GM23338 (cell line): ENCODE measurements at places on chromosomes 11 and 22.

DNA sequence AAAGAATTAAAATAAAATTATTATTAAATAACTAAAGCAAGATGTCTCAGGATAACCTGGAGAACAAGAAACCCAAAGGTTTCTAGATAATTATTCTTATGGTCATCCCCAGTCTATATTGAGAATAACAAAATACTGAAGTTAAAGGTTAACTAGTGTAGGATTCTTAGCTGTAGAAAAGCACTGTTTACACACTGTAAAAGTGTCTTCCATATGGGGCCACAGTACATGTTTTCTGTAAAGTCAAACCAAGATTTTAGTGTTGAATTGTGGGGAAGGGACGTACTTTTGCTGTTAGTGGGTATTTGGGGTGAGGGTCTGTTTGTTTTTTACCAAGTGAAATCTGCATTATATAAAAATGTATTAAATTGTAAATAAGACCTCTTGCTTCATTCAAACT, 47.5 kb upstream of the SOX6 start:
- no peak for DNase-seq

DNA sequence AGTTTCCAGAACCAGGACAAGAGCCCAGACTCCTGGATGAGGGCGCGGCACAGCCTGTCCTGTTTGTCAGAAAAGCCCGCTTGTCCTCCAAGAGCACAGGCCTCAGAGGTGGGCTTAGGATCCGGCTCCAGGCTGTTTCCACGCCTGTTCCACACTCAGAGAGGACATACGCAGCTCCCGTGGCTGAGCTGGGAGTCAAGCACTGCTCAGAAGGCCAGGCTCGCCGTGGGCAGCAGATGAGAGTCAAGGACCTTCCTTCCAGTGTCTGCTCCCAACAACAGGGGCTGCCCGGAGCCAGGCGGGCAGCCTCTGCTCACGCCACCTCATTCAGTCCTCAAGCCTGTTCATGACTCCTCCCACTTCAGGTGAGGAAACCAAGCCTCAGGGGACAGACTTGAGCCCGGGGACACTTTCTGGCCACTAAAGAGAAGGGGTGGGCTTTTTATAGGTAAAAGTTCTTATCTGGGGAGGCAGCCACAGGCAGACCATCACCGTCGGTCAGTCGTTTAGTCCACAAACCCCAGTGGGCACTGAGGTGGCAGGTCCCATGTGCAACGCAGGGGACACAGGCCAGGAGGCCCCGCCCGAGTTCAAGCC, 3.8 kb downstream of the CYB5R3 start:
- DNase-seq: no peak

- DNase-seq: no peak
Measured at GRCh38 chr22:32752326-32752725, 49.2 kb upstream of the TIMP3 start.

DNA sequence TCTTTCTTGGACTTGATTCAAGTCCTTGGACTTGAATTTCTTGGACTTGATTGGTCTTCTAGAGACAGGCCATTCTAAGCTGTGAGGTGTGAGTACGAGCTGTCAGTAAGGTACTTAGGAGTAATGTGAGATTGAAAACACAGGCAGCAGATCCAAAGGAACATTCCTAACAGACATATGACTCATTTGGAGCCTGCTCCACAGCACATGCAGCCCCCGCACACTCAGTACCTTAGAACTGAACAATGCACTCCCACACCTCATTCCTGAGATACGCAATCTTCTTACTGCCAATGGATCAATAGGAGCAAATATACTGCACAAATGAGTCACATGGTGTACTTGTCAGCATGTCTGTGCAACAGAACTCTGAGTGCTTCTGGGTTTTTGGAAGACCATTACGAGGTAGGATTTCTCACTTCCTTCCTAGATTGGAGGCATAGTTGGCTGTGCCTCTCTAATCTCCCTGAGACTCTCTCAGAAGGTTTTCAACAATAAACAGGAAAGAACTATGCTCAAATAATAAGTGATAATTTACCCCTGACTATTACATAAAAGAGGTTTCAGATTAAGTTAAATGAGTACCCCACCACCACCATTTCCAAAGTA, 243.1 kb downstream of the KCNA4 start:
- no peak for DNase-seq

DNA sequence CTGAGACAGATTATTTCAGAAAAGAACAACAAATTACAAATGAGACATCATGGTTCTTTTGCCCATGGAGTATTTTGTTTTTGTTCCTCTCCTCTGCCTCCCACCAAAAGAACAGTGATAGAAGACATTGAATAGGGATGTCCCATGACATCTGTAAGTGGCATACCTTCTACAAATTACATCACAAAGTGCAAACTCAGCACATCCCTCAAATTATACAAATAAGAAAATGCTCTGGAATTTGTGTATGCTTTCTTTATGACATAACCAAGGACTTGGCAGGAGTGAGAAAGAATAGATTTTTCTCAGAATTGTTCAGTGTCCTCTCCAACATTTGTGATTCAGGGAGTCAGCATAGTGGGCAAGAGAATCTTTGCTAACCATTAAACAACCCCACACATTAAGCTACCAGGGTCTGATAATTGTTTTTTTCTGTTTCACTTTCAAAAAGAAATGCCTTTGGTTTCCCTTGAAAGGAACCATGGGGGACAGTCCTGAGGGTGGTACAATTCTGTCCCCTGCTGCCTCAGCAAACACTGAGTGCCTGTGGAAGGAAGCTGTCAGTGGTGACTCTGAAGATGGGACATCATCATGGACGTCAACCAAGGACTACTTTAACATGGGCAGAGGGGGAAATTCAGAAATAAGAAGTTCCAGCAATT, 430.3 kb downstream of the AASDHPPT start:
- DNase-seq: no peak

DNA sequence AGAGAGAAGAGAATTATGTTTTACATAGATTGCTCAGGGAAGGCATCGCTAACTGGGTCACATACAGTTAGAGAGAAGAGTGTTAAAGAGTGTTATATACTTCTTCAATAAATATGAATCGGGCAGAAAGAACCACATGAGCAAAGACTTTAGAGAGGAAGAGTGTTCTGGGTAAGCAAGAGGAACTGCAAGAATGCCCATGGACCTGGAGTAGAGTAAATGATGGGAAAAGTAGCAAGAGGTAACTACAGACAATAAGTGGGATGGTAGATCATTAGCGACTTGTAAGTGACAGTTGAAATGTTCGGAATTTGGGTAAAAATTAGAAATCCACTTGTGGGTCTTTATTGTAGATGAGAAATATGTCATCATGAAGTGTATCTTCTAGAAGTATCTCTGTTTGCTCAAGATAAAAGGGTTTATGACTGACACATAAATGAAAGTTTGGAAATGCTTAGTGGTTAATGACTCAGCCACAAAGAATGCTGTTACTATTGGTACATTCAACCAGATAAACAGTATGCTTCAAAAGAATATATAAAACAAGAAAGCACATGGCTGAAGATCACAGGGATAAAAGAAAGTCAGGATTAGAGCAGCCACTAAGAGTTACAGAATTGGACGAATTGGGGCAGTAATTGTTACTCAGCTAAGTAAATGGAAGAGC, 229.3 kb downstream of the CASP12 start:
- no peak for DNase-seq

GRCh38 chr22:30635273-30636225, at the start of gene SLC35E4:
Gene SLC35E4 (plus strand): TSS chr22:30635781. CDS start chr22:30636451, 670 bp downstream.
- DNase-seq: peak; percentile 94

DNA sequence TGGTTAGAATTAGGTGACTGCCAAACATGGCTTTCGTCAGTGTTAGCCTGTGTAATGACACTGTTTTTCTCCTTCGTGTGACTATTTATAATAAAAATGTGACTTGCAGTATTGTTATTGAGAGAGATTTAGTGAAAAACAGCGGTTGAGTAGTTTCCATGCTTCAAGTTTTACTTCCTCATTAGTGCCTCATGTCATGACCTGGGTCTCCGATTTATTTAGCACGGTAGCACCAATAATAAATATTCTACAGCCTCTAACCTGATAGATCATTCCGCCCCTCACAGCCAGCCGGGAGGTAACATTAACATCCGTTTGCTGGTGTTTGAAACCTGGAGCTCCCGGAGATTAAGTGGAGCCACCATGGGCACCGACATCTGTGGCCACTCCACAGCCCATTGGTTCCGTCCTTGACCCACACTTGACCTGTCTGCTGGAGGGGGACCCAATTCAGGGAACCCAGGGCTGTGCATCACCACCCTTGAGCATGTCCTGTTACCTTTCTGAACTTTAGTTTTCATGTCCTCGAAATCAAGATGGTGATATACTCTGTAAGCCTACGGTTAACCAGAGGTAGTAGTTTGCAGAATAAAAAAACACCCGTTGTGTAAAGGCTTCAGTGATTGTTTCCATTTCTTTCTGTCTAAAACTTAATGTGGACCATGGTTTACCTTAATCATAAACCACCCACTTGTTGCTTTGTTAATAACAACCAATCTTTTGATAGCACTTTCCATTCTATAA, 104.1 kb downstream of the ATXN10 start:
- no peak for DNase-seq

GRCh38 chr11:90120191-90120590, 14.3 kb upstream of the NAALAD2 start:
- DNase-seq: no peak

- DNase-seq: no peak
Measured at GRCh38 chr11:120612513-120613263, 101.1 kb downstream of the GRIK4 start.

- DNase-seq: no peak
Measured at GRCh38 chr22:17862646-17863181, 88.4 kb upstream of the BID start.

GRCh38 chr11:31798057-31798553, 13.0 kb downstream of the PAX6 start:
- DNase-seq: peak; percentile 56

DNA sequence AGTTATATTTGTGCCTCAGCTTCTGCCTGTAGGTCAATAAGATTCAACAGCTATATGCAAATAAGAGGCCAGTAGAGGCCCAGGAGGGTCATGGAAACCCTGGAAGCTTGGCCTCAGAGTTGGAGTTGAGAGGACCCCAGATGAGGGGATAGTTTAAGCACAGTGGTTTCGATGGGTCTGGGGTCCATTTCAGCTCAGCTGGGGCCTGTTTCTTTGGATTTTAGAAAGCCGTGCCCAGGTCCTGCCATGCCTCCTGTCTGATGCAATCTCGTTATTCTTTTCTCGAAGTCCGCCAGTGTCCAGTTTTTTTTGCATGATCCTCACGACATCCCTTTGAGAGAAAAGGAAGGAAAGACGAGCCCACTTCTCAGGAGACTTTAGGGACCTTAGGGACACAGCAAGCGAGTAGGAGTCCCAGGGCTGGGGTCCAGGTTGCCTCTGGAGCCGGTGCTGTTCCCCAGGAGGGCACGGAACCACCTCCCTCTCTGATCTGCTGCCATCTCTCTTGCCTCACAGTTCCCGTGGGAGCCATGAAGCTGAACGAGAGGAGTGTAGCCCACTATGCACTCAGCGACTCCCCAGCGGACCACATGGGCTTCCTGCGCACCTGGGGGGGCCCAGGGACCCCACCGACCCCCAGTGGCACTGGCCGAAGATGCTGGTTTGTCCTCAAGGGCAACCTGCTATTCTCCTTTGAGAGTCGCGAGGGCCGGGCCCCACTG, 2.6 kb upstream of the SMDT1 start:
- DNase-seq: no peak

GRCh38 chr11:113907152-113907551, 2.6 kb downstream of the HTR3B start:
- DNase-seq: no peak

GRCh38 chr11:1853376-1854131, 670 bp downstream of the LSP1 start:
- no peak for DNase-seq

DNA sequence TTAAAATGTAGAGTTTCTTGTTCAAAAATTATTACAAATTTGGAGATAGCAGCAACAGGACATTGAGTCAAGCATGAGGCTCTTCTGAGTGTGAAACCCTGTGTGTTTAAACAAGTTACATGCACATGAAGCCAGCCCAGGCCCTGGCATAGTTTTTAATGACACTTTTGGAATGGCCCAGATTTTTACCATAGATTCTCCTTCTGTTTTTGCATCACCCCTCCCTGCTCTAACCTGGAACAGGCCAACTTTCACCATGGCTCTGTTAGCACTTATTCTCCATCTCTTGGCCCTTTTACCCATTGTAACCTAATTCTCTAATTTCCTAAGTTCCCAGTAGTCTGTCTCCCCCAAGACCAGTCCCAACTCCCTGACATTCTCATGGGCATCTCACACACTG, 63.1 kb upstream of the PRSS23 start:
- DNase-seq: no peak

DNA sequence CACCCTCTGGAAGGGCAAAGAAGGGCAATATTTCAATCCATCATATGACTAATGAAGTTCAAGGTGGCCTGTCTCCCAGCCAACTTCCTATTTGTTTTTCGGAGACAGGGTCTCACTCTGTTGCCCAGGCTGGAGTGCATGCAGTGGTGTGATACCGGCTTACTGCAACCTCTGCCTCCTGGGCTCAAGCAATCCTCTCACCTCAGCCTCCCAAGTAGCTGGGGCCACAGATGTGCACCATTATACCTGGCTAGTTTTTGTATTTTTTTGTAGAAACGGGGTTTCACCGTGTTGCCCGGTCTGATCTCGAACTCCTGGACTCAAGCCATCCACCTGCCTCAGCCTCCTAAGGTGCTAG, 13.4 kb downstream of the ABTB2 start:
- no peak for DNase-seq

GRCh38 chr11:130159657-130160497, at the start of gene ST14:
Gene ST14 (plus strand): TSS chr11:130159782. CDS start chr11:130159980, 198 bp downstream.
- DNase-seq: peak; percentile 67

- DNase-seq: no peak
Measured at GRCh38 chr11:95086836-95087570, 2.6 kb upstream of the ENDOD1 start.

DNA sequence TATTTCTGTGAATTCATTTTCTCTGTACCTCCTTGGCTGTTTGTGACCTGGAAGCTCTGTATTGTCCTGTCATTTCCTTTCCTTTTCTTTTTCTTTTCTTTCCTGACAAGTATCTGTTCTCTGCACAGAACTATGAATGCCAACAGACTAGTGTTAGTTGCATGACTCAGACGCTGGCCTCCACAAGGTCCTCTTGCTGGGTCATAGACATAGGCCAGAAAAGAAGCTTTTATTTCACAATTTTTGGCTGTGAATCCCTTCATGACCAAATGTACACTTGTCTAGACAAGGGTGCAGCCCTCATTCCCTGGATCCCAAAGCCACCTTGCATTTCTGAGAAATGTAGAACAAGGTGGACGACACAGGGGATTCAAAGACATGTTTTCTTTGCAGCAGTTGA, 104.1 kb upstream of the MTNR1B start:
- no peak for DNase-seq

- DNase-seq: no peak
Measured at GRCh38 chr11:79253280-79253679, 187.6 kb downstream of the TENM4 start.
